ENCODE measurements at places on chromosomes 11 and 22.

DNA sequence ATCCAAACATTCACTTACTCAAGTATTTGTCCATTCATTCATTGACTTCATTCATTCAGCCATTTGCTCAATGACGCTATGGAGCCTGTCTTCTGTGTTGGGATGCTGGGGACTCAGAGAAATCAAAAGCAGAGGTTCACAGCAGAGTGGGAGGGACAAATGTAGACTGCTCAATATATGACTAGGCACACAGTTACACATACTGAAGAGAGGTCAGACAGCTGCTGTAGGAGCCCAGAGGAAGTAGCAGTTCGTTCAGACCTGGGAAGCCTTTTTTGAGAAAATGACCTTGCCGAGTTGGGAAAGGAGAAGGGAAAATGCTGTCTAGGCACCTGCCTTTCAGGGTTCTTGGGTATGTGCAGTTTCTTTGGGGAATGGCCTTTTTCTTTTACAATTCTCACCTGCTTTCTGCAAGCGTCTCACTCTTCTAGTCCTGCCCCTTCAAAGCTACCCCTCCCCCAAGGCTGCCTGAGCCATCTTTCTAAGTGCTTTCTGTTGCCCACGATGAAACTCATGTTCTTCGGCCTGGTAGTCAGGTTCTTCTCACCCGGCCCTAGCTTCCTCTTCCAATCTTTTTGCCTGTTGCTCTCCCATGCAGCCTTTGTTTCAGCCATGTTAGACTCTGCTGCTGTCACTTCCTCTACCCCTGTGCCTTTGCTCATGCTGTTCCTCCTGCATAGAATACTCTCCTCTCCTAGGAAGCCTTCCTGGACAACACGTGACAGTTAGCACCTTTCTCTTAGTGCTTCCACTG is 4.2 kb upstream of the UVRAG start:
- no peak for DNase-seq

- DNase-seq = no peak
Measured at GRCh38 chr11:61505640-61506155, 2.9 kb upstream of the LRRC10B start.

DNA sequence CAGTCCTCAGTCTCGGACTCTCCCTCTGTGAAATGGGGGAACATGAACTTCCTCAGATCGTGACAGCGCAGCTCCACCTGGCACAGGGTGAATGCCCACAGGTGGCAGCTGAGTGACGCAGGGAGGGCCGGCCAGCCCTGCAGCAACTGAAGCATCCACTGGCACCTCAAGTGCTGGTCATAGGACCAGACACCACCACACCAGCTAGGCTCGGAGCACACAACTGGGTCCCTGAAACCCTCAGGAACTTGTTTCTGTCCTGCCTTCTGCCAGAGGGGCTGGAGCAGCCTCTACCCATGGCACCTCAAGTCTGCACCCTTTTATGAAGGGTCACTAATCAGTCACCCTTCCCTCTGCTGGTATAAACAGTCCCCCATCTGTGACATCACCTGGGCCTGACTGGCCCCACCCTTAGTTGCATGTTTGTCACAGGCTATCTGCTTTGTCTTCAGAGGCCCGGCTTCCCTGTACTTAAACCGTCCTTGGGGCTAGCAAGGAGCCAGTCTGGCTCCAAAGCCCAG is 7.4 kb upstream of the CDC42BPG start:
- DNase-seq = no peak

GRCh38 chr11:115384236-115384635 is 120.0 kb downstream of the CADM1 start:
- no peak for DNase-seq

GRCh38 chr11:120597250-120598215 is 86.0 kb downstream of the GRIK4 start:
- DNase-seq = no peak

GRCh38 chr22:47583959-47584562 is 821.6 kb downstream of the TBC1D22A start:
- no peak for DNase-seq

GRCh38 chr11:69551963-69552362 is 70.5 kb downstream of the LINC01488 start:
- no peak for DNase-seq

GRCh38 chr11:132312701-132313111 is 942.3 kb downstream of the NTM start:
- no peak for DNase-seq

- no peak for DNase-seq
Measured at GRCh38 chr22:19260804-19261203, 30.7 kb downstream of the CLTCL1 start.

GRCh38 chr22:48832592-48832991 is 995.1 kb downstream of the BRD1 start:
- DNase-seq = no peak

GRCh38 chr11:1470681-1471611 is 15.6 kb downstream of the MOB2 start:
- DNase-seq = no peak

- DNase-seq = no peak
Measured at GRCh38 chr11:120622189-120622875, 110.8 kb downstream of the GRIK4 start.

DNA sequence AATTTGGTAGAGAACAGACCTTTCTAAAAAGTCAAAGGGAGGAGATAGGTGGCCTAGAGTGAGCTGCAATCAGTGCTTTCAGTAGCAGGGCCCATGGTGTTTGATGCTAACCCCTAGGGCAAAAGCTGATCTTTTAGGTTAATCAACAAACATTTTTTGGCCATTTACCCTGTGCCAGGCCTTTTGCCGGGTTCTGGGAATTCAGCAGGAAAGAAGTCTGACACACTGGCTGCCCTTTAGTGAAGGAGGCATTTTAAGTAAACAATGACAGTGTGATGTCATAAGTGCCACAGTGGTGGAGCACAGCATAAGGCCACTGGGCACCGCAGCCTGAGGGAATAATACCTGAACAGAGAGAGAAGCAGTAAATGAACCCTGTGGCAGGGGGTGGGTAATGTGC is 29.0 kb downstream of the C22orf31 start:
- DNase-seq = no peak
